Inflammatory macrophage treated with lipopolysaccharide for 4 hours (primary cell): ENCODE measurements at places on chromosomes 7 and 10.
A peak's percentile ranks its signal among the peaks of the same experiment; 100 is the strongest.

- DNase-seq, result no peak
These were observed 12.7 kb downstream of the RET start for GRCh38 chr10:43089519-43089918.

- DNase-seq, result peak; percentile 59
These were observed 5.4 kb upstream of the SPACDR start for GRCh38 chr7:100469227-100470044.

- no peak for DNase-seq
These were observed 70.0 kb downstream of the CHRM2 start for GRCh38 chr7:136938476-136938875.

DNA sequence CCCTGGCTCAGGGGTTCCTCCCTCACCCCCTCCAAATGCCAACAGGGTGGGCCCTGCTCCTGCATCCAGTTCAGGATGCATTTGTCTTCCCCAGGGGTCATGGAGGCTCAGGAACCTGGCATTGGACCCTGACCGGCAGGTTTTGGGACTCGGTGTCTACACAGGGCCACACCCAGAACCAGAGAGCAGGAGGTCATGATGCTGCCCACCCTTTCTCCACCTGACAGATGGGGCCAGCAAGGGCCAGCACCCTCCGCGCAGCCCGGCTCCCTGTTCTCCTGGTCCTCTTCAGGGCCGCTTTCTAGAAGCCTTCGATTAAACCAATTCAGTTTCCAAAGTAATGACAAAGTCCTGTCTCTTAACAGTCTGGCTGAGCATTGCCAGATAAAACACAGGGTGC lies 50.2 kb downstream of the CAMK2B start:
- DNase-seq, result no peak
